ENCODE measurements at places on chromosomes 7 and 10.

DNA sequence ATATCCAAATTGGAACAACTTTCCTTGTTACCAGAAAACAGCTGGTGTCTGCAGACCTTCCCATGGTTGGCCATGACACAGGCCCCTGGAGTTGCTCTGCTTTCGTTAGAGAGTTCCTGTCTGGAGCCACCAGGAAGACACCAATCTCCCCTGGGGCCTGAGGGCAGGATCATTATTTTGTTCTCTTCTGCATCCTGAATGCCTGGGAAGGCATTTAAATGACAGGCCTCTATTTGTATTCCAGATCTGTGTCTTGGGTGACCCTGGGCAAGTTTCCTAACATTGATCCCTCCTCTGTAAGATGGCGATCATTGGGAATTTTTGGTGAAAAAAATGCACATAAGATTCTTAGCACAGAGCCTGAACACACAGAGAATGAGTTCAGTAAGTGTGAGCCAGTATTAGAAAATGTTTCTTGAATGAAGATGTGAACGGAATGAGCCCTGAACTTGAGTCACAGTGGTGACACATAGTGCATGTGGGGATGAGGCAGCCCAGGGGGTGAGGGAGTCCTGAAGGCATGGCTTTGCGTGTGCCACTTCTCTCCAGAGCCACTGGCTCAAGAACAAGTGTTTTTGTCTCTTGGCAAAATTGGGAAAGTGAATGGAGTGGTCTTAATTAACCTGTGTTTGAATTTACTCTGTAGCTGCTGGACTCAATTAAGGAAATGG lies 28.4 kb downstream of the BMPER start:
- DNase-seq: no peak

GRCh38 chr7:149725916-149726315 lies 47.5 kb downstream of the ZNF467 start:
- no peak for DNase-seq

DNA sequence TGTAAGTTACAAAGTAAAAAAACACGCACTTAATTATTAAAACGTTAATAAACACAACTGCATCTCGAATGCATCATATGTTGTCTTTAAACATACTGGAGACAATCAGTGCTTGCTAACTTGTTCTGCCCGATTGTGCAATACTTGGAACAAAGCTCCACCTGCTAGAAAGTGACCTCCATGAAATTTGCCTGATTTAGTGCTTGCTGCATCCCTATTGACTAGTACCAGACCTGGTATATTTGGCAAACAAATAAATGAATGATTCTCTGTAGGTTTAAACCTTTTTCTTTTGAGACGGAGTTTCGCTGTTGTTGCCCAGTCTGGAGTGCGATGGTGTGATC lies 6.2 kb downstream of the BZW2 start:
- no peak for DNase-seq

DNA sequence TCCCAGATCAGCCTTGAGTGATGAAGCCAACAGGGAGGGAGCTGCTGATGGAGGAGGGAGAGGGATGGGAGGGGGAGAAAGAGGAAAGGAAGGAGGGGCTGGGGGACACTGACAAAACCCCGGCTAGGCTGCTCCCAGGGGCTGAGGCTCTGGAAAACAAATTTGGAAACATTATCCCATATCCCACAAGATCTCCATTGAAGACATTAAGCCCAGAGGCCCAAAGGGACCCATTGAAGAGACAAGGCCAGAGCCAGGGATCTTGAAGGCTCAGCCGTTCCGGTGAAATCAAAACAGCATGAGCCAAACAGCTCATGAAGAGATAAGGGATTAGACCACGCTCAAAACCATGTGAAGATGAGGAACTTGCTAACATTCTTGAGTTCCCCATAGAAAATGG lies 184.3 kb upstream of the ITGB1 start:
- no peak for DNase-seq

DNA sequence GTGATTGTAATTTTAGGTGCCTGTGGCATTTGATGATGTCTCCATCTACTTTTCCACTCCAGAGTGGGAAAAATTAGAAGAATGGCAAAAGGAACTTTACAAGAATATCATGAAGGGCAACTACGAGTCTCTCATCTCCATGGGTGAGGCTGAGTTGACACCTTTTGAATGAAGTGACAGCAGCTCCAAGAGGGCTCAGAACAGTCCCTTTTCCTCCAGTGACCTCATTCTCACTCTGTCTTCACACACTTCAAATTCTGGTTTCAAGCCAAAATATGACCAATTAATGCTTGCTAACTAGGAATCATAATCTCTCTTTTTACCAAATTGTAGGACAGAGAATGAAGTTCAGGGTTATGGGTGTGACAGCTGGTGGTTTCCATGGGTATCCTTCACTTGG lies 18.9 kb downstream of the ZNF398 start:
- DNase-seq: no peak

GRCh38 chr7:158782761-158783401 lies 46.4 kb downstream of the ESYT2 start:
- no peak for DNase-seq
